ENCODE measurements at places on chromosomes 3 and 15.
A peak's percentile ranks its signal among the peaks of the same experiment; 100 is the strongest.

DNA sequence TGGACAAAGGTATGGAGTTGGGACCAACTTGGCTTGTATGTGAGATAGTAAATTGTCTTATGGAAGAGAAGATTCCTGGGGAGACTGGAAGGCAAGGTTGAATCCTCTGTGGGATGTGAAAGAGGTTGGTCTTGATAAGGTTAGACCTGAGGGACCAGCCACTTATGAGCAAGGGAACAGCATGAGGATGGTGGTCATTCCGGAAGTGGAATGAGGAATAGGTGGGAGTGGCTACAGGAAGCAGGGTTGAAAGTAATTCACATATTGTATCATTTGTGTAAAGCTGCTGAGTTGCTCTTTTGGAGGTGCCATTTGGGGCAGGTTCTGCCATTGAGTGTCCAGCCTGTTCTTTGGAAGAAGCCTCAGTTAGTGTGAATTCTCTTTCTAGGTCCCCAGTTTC lies 13.2 kb downstream of the USP13 start:
- H3K4me1 ChIP-seq: peaks cover 18% of the 10 kb centered on the region
- peaks cover 2% of the 10 kb centered on the region for H3K36me3 ChIP-seq
- H3K27me3 ChIP-seq: no peaks in the 10 kb centered on the region
- no peak overlapping the region for H3K27ac ChIP-seq

- no peak for DNase-seq
- no peak overlapping the region for H3K4me3 ChIP-seq
- no peaks in the 10 kb centered on the region for H3K36me3 ChIP-seq
- peaks cover 23% of the 10 kb centered on the region for H3K27me3 ChIP-seq
- no peaks in the 10 kb centered on the region for H3K4me1 ChIP-seq
These were observed 50.7 kb upstream of the NIPA1 start for GRCh38 chr15:22735781-22736180.

DNA sequence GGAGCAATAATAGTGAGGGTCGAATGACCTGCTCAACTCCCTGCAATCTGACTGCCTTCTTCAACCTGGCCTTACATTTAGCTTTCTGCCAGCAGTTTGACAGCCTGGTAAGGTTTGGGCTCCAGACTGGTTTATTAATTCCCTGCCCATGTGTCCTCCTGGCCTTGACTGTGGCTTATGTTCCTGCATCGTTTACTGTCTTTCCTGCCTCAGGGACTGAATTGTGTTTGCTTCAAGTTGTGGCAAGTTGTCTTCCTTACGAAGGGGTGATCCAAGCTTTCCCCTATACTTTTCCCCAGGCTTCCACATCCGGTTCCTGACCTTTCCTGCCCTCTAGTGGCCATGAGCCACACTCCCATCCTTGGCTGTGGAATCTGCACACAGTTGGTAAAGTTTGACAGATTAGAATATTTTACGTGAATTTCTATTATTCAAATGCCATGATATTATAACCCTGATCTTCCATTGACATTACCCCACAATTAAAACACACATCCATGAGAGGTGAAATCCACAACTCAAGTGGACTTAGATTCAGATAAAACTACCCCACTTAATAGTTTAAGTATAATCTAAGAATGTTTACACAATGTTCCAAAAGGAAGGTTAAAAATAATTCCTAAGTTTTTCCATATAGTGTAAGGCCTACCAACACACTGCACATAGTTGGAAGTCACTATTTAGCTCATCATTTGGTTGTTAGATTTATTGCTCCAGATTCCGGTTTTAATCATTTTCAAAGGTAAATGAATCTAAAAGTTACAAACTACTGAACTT lies 95.7 kb downstream of the NEDD4 start:
- no peak for DNase-seq
- no peaks in the 10 kb centered on the region for H3K4me1 ChIP-seq
- no peak overlapping the region for H3K27ac ChIP-seq
- no peak overlapping the region for H3K4me3 ChIP-seq
- H3K27me3 ChIP-seq: no peaks in the 10 kb centered on the region
- no peaks in the 10 kb centered on the region for H3K36me3 ChIP-seq

- H3K27ac ChIP-seq: no peak overlapping the region
- H3K4me1 ChIP-seq: no peaks in the 10 kb centered on the region
- no peaks in the 10 kb centered on the region for H3K36me3 ChIP-seq
- H3K27me3 ChIP-seq: peaks cover 6% of the 10 kb centered on the region
These were observed 140.9 kb upstream of the TP63 start for GRCh38 chr3:189490337-189490736.

DNA sequence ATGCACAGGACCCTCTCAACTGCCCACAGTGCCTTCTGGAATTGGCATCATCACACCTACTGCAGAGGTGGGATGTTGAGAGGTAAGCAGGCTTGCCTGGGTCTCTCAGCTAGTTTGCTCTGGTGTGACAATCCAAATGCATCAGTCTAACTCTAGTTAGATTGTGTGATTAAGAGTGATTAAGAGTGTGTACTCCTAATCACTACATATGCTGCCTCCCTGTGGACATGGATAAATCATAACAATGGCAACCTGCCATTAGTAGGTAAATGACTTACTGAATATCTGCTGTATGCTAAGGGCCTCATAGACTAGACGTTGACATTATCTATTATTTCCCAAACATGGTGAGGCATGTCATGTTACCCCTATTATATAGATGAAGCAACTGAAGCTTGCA lies 342.1 kb downstream of the OCA2 start:
- no peak for DNase-seq
- H3K36me3 ChIP-seq: no peaks in the 10 kb centered on the region
- no peak overlapping the region for H3K4me3 ChIP-seq
- no peaks in the 10 kb centered on the region for H3K4me1 ChIP-seq
- no peak overlapping the region for H3K27ac ChIP-seq
- no peaks in the 10 kb centered on the region for H3K27me3 ChIP-seq

GRCh38 chr3:108293858-108294257 lies 2.5 kb upstream of the HHLA2 start:
- H3K4me1 ChIP-seq: peaks cover 15% of the 10 kb centered on the region
- no peak overlapping the region for H3K27ac ChIP-seq
- no peak overlapping the region for H3K4me3 ChIP-seq
- H3K27me3 ChIP-seq: no peaks in the 10 kb centered on the region

DNA sequence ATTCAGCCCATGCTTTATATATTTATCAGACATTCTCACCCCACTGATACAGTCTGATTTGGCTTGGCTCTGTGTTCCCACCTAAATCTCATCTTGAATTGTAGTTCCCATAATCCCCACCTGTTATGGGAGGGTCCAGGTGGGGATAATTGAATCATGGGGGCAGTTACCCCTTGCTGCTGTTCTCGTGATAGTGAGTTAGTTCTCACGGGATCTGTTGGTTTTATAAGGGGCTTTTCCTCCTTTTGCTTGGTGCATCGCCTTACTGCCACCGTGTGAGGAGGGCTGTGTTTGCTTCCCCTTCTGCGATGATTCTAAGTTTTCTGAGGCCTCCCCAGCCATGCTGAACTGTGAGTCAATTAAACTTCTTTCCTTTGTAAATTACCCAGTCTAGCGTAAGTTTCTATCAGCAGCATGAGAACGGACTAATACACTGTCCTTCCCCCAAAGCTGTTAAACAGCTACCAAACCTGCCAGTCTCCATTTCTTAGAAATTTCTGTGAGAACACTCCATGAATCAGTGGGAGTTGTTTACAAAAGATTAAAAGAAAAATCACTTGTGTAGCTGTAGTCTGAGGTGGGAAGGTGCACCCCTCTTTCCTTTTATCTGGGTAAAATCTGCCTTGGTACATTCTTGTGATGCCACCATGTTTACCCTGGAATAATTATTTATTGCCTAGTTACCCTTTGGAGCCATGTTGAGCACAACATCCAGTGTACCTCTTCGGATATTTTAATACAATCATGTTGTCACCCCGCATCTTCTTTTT lies 160.5 kb downstream of the THSD4 start:
- no peak overlapping the region for H3K4me3 ChIP-seq
- peaks cover 6% of the 10 kb centered on the region for H3K27me3 ChIP-seq
- no peak for DNase-seq

GRCh38 chr3:122508135-122508914 lies 6.4 kb downstream of the KPNA1 start:
- no peaks in the 10 kb centered on the region for H3K27me3 ChIP-seq
- no peak overlapping the region for H3K27ac ChIP-seq
- no peak overlapping the region for H3K4me3 ChIP-seq
- H3K4me1 ChIP-seq: peaks cover 63% of the 10 kb centered on the region
- no peaks in the 10 kb centered on the region for H3K36me3 ChIP-seq

- H3K4me3 ChIP-seq: peak overlapping the region; percentile 98
- no peak for DNase-seq
- H3K27me3 ChIP-seq: no peaks in the 10 kb centered on the region
- peaks cover 25% of the 10 kb centered on the region for H3K4me1 ChIP-seq
These were observed 28.5 kb downstream of the EFCAB12 start for GRCh38 chr3:129399895-129400357.

DNA sequence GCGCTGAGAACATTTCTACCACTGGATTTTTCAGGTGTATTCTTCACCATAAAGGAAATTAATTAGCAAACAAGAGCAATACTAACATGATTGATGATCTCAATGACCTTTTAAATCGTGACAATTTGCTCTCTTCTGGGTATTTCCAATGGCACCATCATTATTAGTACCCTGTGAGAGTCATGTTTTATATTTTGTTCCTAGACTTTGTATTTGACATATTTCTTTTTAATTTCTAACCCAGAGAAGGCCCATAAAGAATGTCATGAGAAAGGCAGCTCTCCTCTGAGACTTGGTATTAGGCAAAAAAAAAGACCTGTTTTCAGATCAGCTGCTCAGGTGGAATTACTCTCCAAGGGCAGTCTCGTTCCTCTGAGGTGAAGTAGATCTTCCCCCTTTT lies 1253.4 kb downstream of the ROBO2 start:
- no peak for DNase-seq
- H3K4me1 ChIP-seq: no peaks in the 10 kb centered on the region

DNA sequence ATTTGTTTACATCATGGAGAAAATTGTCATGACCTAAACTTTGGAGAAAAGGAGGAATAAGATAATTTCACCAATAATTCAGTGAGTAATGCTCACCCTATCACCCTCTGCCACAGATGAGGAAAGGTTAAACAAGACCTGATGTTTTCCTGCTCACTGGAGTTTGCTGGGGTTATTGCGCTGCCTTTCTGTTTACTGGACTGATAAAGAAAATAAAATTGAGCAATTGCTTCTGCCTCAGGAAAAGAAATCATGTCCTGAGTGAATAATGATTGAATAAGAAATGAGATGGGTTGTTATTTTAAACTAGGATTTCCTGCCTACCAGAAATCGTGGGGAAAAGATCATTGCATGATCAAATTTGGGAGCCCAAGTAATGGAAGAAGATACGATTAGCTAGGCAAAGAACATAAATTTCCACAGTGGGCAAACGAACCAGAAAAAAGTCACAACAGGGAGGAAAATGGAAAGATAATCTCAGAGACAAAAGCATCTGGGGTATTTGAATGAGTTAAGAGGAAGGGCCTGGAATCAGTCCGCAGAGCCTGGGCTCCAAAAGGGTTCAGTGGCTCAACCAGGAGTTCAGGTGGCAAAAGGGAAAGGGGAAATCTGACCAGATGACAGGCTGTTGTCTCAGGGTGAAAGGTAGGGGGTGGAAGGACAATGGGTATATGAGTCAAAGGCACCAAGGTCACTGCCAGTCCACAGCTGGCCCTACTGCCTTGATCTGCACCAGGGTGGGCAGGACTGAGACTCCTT lies 146.8 kb downstream of the FAM43A start:
- no peaks in the 10 kb centered on the region for H3K4me1 ChIP-seq
- DNase-seq: no peak
- no peaks in the 10 kb centered on the region for H3K36me3 ChIP-seq
- H3K27me3 ChIP-seq: peaks cover 6% of the 10 kb centered on the region
- no peak overlapping the region for H3K27ac ChIP-seq

DNA sequence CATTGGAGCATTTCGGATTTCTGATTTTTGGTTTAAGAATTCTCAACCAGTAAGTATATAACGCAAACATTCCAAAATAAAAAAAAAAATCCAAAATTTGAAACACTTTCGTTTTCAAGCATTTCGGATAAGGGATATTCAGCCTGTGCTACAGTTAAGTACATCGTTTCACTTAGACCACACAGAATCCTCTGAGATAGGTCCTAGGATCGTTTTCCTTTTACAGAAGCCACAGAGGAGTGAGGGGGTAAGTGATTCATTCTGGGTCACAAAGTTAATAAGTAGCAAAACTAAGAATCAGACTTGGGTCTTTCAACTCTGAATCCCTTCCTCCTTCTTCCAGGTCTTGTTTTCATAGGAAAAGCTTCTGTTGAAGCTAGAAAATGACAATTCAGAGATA lies 249.3 kb downstream of the BBX start:
- peaks cover 23% of the 10 kb centered on the region for H3K36me3 ChIP-seq
- H3K4me3 ChIP-seq: no peak overlapping the region
- no peaks in the 10 kb centered on the region for H3K27me3 ChIP-seq
- DNase-seq: no peak

DNA sequence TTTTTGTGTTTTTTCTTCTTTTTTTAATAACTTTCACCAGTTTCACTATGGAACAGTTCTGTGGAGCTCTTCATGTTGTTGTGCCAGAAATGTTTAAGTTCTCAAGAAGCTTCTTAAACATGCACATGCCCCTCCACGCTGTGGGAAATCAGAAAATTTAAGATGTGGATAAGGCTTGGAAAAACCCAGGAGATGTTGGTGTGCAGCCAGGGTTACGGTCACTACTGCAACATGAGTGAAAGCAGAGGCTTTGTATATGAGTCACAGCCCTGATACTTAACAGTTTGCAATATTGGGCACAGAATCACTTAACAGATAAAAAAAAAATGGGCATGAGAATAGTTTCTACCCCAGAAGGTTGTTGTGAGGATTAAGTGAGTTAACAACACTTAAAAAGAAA lies 399.9 kb downstream of the LRTM1 start:
- H3K4me3 ChIP-seq: no peak overlapping the region
- DNase-seq: no peak
- H3K36me3 ChIP-seq: no peaks in the 10 kb centered on the region
- H3K27ac ChIP-seq: no peak overlapping the region
- H3K27me3 ChIP-seq: no peaks in the 10 kb centered on the region

DNA sequence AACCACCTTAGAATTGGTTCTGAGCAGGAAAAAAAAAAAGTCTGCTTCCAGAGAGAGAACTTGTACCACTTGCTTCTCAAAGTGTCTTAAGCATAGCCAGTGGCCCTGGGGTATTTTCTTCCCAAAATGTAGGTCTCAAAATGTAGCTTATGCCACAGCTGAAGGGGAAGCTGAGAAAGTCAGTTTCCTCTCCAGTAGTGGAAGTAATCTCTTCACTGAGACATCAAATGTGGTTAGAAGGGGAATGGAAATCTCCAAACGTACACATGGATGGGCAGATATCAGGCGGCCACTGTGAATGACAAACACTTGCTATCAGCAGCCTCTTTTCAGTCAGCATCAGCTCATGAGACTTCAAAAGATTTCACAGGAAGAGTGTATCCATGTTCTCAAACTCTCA lies 841.2 kb downstream of the TUSC7 start:
- no peak overlapping the region for H3K4me3 ChIP-seq
- no peaks in the 10 kb centered on the region for H3K27me3 ChIP-seq
- no peaks in the 10 kb centered on the region for H3K4me1 ChIP-seq
- no peak for DNase-seq
- no peaks in the 10 kb centered on the region for H3K36me3 ChIP-seq

GRCh38 chr3:13420831-13421765 lies 976 bp upstream of the NUP210 start:
- peak; percentile 81 for DNase-seq
- H3K27ac ChIP-seq: peak overlapping the region; percentile 98
- peaks cover 24% of the 10 kb centered on the region for H3K36me3 ChIP-seq
- H3K27me3 ChIP-seq: no peaks in the 10 kb centered on the region
- H3K4me3 ChIP-seq: peak overlapping the region; percentile 93
- H3K4me1 ChIP-seq: peaks cover 29% of the 10 kb centered on the region

Data from effector memory CD8-positive, alpha-beta T cell (primary cell).